ENCODE measurements at places on chromosomes 13 and 19.

DNA sequence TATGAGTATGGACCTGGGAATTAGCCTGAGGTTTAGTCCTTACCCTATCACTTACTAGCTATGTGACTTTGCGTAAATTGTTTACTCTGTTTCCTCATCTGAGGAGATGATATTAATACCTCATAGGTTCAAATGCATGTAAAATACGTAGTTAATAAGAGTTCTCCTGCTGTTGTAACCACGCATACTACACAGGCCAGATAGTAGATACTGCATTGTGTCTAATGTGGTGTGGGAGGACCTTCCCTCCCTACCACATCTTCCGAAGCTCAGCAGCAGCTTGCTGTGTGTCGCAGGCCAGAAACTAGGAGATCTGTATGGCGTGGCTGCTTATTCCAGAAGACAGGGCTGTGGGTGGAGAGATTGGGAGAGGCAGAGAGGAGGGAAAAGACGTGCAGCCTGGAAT lies 23.0 kb downstream of the GTF2F2 start:
- no peak for DNase-seq

GRCh38 chr19:50693064-50693975 lies 26.3 kb downstream of the SHANK1 start:
- no peak for DNase-seq

- DNase-seq, result no peak
These were observed 7.7 kb upstream of the TMEM161A start for GRCh38 chr19:19145684-19146608.

DNA sequence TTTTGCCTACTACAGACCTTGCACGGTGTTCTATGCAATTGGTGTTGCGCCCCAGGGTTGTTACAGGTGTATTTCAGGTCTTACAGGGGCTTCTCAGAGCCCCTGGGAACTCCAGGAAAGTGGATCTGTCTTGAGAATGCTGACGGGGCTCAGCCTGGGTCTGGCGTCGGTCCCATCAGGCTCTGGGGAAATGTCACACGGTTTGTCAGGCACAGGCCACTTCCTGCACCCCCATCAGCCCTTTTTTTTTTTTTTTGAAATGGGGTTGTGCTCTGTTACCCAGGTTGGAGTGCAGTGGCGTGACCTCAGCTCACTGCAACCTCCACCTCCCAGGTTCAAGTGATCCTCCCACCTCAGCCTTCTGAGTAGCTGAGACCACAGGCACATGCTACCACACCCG lies 13.2 kb downstream of the CLEC4G start:
- DNase-seq, result no peak

DNA sequence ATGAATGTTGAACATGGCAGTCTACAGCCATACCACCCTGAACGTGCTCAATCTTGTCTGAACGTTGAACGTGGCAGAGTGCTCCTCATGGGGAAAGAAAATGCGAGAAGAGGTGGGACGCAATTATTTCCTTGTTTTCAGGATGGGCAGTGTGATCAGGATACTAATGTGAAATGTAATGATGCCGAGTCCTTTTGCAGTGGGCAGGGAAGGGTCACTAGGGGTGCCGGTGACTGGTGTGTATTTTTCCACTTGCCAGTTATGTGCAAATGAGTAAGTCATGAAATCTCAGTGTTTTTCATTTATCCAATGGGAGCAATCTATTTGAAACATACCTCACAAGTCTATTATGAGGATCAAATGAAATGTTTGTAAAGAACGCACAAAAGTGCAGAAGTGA lies 84.8 kb downstream of the LNX2 start:
- DNase-seq, result no peak

GRCh38 chr13:26249551-26249950 lies 4.4 kb upstream of the CDK8 start:
- DNase-seq, result no peak

GRCh38 chr13:107342747-107343146 lies 774.8 kb upstream of the ARGLU1 start:
- no peak for DNase-seq

GRCh38 chr13:112726016-112726767 lies 36.4 kb downstream of the ATP11A start:
- DNase-seq, result no peak

DNA sequence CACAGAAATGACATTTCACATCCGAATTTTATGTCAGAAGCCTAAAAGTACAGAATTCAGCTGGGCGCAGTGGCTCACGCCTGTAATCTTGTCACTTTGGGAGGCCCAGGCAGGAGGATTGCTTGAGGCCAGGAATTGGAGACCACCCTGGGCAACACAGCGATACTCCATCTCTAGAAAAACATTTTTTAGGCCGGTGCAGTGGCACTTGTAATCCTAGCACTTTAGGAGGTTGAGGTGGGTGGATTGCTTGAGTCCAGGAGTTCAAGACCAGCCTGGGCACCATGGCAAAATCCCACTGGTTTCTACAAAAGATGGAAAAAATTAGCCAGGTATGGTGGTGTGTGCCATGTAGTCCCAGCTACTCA lies 15.3 kb downstream of the NOP53 start:
- DNase-seq, result no peak

DNA sequence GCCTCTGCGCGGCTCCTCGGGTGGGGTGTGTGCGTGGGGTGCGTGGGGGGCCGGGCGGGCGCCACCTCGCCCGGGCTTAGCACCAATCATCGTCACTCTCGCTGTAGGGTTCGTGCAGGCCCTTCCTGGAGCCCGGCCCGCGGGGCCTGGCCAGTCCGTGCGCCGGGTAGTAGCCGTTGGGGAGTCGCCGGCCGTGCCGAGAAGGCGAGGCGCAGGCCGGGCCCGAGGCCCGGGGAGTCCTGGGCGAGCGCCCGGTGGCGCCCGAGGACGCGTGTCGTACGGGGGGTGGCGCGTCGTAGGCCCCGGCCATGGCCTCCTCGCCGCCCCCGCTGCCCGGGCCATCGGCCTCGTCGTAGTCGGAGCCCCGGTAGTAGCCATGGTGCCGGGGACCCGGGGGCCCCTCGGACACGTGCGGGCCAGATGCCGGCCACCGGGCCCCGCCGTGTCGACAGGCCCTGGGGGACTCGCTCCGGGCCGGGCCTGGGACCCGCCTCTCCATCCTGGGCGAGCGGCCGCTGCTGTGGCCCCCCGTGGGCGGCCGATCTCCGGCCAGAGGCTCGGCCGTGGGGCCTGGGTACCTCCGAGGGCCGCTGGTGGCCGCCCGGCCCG lies 57.1 kb downstream of the IER2 start:
- no peak for DNase-seq

DNA sequence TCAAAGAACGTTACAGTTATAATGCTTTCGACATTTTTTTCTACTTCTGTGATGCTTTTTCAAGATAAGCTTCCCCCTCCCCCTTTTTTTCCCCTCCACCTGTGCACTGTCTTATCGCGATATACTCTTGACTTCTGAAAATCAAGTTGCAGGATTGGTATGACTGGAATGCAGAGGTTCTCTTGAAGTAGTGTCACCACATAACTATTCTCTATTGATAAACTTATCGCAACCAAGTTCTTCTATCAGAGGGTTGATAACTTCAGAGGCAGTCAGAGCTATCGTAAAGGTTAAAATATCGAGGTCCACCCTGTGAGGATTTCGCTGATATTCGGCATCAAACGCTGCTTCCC lies 820 bp downstream of the EID2 start:
- DNase-seq, result no peak

- no peak for DNase-seq
These were observed 106.1 kb downstream of the DHRS12 start for GRCh38 chr13:51697855-51698254.

GRCh38 chr13:103935117-103935516 lies 868.9 kb upstream of the SLC10A2 start:
- DNase-seq, result no peak

- DNase-seq, result no peak
These were observed 72.7 kb downstream of the URI1 start for GRCh38 chr19:30014770-30015169.

DNA sequence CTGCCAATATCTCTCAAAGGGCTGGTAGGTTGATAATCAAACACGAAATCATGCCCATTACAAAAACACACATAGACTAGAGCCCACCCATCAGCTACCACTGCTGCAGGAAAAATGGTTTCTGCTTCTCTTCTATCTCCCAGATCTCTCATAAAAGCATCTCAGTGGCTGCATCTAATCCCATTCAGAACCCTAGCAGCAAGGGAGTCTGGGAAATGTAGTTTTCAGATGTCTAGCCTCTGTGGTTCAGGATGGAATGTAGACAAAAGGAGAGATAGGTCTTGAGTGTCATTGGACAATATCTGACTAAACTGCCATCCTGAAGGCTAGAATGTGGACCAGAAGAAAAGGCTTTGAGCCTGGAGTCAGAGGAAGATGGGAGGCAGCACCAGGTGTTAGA lies 32.1 kb downstream of the RDH8 start:
- no peak for DNase-seq

- DNase-seq, result no peak
These were observed 14.6 kb downstream of the SUGP1 start for GRCh38 chr19:19305696-19306095.

- no peak for DNase-seq
These were observed 34.6 kb downstream of the NFIX start for GRCh38 chr19:13029893-13030292.

DNA sequence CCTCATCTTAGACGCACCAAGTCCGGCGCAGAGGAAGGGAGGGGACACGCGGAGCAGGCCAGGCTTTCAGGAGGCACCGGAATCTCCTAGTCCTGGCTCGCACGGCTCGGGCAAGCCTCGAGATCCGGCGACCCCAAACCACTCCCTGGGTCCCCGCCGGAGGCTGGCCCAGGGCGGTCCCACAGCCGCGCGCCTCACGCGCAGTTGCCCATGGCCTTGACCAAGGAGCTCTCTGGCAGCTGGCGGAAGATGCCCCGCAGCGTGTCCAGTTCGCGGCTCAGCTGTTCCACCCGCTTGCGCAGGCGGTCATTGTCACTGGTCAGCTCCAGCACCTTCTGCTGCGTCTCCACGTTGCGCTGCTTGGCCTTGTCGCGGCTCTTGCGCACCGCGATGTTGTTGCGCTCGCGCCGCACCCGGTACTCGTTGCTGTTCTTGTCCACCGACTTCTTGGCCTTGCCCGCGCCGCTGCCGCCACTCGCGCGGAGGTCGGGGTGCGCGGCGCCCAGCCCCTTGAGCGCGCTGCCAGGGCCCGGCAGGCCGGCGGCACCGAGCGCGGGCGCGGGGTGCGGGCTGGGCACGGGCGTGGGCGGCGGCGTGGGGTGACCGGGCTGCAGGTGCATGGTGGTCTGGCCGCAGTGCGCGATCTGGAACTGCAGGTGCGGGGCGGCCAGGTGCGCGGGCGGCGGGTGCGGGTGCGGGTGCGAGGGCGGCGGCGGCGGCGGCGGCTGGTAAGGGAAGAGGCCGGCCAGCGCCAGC lies 1.0 kb downstream of the CEBPA start:
- no peak for DNase-seq

DNA sequence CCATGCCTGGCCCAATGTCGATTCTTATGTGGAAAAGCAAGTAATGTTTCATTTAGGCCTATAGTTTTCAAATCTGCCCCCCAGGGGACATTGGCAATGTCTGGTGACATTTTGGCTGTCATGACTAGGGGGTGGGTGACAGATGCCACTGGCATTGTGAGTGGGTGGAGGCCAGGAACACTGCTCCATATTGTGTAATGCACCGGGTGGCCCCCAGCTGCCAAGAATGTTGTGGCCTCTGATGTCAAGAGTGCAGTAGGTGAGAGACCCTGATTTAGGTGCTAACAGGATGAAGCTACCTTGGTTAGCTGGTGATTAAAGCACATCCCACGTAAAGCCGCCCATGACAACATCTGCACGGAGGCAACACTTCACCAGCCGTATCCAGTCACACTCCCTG lies 10.8 kb downstream of the C19orf44 start:
- DNase-seq, result no peak

DNA sequence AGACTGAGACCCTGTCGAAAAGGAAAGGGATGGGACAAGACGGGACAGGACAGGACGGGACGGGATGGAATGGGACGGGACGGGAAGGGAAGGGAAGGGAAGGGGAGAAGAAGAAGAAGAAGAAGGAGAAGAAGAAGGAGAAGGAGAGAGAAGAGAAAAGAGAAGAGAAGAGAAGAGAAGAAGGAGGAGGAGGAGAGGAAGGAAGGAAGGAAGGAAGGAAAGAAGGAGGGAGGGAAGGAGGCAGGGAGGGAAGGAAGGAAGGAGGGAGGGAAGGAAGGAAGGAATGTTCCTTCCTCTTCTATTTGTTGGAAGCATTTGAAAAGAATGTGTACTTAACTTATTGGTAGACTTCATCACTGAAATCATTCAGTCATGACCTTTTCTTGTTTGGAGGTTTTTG lies 9.6 kb upstream of the SHFL start:
- no peak for DNase-seq

DNA sequence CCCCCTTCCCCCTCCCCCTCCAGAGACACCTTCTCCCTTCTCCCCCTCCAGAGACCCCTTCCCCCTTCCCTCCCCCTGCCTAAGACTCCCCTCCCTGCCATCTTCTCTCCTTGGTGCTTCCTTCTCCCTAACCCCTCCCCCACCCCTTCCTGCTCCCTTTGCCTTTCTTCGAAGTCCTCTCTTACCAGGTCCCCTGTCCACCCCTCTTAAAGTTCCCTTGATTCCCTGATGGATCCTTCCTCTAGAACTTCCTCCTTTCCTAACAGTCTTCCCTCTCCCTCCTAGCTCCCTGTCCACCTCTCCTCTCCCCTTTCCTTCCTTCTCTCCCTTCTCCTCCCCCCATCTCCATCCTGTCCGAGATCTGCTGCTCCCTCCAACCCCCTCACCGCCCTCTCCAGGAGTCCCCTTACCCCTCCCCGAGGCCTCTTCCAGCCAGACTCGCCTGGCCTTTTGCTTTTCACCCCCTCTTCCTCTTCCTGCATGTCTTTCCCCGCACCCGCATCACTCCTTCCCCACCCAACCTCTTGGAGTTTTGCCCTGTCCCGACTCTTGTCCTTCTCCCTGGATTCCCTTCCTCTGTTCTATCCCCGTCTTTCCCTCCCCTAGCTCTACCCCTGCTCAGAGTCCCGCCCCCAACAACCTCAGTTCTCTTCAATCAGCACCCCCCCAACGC lies 3.1 kb downstream of the TNFSF9 start:
- DNase-seq, result no peak

GRCh38 chr13:51614350-51614786 lies 30.1 kb downstream of the WDFY2 start:
- DNase-seq, result no peak

DNA sequence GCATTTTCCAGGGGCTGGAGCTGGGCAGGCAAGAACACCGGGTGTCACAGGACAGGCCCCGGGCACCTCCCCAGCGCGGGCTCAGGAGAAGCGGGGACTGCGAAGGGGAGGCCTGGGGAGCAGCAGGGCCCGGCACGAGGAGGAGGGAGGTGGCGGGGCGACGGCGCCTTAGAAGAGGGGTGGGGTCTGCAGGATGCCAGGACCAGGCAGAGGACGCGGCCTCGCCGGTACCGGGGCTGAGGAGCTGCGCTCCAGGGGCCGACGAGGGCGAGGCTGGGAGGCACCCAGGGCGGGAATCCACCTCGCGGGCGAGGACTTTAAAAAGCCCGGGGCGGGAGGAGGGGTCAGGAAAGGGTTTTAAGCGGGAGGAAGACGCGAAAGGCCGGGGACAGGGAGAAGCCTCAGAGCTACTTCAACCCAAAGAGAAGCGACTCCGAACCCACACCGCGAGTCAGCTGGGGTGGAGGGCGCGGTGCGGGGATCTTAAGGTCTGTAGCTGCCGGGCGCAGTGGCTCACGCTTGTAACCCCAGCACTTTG lies 665 bp downstream of the ZNF347 start:
- DNase-seq, result no peak

Measured in kidney epithelial cell (primary cell).